Mesenteric fat pad (tissue), 1 donor: ENCODE measurements at places on chromosomes 2 and 18. TPM values are rescaled to one million over a fixed set of nuclear protein-coding genes. Genes with fewer than 3 reads are reported as not detected.

- DNase-seq = no peak
Measured at GRCh38 chr2:109013051-109013450, 24.0 kb upstream of the EDAR start.

DNA sequence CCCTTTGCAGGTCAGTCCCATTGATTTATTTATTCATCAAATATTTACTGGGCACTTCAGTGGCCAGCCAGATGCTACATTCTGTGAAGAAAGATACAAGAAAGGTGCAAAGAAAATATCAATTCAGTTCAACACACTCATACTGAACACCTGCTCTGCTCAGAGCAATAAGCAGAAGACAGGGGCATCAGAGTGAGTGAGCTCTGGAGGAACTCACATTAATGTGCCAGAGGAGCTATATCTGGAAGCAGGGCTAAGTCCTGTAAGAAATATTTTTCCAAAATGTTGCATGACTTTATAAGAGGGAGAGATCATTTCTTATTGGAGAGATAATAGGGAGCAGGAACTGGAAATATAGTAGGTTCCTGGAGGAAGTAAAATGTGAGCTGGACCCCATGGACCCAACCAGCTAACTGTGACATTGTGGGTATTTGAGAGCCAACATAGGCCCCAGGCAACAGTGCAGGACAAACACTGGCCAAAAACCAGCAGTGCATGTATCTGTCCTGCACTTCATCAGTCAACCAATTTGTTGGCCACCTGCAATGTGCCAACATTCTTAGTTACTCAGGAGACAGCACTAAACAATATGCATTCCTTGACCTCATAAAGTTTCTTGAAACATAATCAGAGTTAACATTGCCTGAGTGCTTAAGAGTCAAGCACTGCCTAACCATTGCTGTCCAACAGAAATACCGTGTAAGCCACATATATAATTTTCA, 102.7 kb upstream of the PTPRM start:
- DNase-seq = no peak

DNA sequence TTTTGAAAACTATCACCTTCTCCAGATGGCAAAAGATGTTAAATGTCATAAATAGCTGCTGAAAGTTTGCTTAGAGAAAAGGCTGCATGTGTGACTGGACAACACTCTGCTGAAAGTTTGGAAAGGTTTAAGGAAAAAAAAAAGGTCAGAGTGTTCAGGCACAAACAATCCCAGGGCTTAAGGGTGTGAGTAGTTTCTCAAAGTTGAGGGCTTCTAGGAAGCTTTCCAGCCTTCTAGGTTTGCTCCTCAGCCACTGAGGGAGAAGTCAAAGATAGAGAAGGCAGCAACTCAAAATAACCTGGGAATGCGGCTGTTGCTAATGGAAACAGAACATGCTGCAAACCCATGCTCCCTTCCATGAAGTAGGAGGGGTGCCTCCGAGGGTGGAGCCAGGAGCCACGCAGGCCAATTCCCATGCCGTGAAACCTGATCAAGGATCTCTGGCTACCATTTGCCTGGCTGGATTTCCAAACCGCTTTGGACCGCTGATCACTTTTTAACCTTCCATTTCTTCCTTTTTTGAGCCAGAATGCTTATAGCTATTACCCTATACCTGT, 88.0 kb downstream of the TEX51 start:
- no peak for DNase-seq

- DNase-seq = no peak
Measured at GRCh38 chr2:46216213-46216612, 81.0 kb upstream of the EPAS1 start.

Gene ALPG
- total RNA-seq = not detected

GRCh38 chr2:66437109-66437690, 2.3 kb downstream of the MEIS1 start:
- no peak for DNase-seq

Gene ZNF2
- total RNA-seq = 2.6 TPM
